ENCODE measurements at places on chromosomes 3 and 15. TPM values are rescaled to one million over a fixed set of nuclear protein-coding genes. Genes with fewer than 3 reads are reported as not detected.
A peak's percentile ranks its signal among the peaks of the same experiment; 100 is the strongest.

Gene AMIGO3
- 0.23 TPM for total RNA-seq

Gene SORD
- 12.1 TPM for total RNA-seq

Gene DCBLD2
- total RNA-seq, result 5.2 TPM

Gene RARRES1
- 5.0 TPM for total RNA-seq

Gene ETV5
- total RNA-seq, result 57.4 TPM

Gene CISH
- 23.6 TPM for total RNA-seq

DNA sequence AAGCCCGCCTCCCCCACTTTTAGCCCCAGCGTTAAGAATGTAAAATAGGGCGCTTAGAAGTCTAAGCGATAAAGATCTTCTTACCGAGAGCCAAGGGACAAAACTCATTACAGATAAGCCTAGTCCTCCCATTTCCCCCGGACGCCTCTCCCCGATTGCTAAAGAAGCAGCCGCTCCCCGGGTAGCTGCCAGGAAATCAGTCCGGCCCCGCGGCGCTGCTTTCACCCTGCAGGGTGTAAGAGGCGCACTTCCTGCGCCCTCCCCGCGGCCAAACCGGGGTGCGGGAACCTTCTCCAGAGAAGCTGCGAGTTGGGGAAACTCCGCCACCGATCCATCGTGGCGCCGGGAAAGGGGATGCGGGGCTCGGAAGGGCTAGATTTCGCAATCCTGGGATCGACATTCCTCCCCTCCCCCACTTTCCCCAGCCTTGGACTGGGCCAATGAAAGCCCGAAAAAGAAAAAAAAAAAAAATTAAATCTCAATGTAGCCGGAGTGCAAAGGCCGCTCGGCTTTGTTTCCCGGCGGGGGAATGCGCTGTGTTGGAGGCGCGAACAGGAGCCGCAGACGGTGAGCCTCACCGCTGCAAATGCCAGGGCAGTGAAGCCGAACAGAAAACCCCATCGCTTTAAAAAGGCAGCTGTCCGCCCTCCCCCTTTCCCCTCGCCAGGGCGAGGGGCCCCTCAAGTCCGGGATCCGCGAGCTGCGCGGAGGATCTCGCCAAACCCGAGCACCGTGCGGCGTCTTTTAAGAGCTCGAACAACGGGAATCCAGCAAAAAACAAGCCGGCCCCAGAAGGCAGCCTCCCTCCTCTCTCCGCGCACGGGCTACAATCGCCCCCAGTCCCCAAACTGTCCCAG lies 626 bp upstream of the PTPRG start:
- DNase-seq, result peak; percentile 83

DNA sequence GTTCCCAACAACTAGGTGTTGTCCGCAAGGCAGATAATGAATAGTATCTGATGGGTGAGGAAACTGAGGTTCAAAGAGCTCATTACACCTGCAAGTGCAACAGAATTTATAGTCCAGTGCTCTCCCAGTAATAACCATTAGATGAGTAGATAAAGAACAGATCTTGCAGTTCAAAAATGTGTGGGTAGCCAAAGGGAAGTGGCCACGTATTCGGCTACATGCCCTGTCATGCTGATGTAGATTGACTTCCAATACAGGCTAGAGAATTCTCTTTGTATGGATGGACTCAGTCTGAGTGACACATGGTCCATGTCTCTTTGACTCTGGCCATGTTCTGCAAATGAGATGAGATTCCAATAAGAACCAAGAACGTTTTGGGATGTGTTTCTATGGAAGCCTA lies 187.9 kb upstream of the LPP start:
- DNase-seq, result no peak

GRCh38 chr3:106962993-106963392 lies 414.2 kb upstream of the CCDC54 start:
- no peak for DNase-seq

DNA sequence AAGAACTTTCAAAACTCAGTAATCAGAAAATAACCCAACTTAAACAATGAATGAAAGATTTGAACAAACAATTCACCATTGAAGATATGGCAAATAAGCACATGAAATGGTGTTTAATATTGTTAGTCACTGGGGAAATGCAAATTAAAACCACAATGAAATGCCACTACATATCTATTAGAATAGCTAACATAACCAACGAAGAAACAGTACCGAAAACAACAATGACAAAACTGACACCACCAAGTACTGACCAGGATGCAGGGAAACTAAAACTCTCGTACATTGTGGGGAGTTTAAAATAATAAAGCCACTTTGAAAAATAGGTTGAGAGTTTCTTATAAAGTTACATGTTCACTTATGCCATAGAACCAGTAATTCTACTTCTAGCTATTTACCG lies 69.1 kb downstream of the KBTBD8 start:
- no peak for DNase-seq

DNA sequence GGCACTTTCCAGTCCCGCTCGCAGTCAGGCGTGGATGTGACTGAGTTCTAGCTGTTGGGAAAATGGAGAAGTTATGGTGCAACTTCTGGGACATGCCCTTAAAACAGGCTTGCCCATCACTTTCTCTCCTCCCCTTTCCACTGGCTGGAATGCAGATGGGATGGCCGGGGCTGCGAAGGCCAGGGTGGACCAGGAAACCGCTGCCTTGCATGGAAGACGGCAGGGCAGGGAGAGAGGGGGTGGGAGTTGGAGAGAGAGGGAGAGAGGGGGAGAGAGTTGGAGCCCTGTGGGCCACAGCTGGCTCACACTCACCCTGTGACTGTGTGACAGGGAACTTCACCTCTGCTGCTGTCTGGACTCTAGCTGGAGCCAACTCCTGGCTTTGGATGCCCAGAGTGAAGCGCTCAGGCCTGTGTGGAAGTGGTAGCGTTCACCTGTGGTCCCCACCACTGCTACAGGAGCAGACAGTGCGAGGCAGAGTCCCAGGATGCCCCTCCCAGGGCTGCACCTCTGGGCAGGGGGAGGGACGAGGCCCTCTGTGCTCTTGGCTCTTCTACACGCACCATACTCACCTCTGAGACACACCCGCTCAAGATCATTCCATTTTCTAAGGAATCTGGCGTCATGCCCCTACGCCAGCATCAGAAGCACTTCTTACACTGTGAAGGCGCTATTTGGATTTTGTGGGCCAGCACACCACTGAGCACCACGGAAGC lies 36.6 kb downstream of the KLHL25 start:
- DNase-seq, result peak; percentile 40

- no peak for DNase-seq
These were observed 967.7 kb downstream of the AGBL1 start for GRCh38 chr15:87047203-87047965.

GRCh38 chr15:78658823-78659222 lies 17.8 kb upstream of the CHRNB4 start:
- DNase-seq, result no peak

- DNase-seq, result no peak
These were observed 28.9 kb upstream of the LSAMP start for GRCh38 chr3:116474032-116474780.

GRCh38 chr15:101022306-101022705 lies 103.1 kb downstream of the LRRK1 start:
- peak; percentile 29 for DNase-seq

DNA sequence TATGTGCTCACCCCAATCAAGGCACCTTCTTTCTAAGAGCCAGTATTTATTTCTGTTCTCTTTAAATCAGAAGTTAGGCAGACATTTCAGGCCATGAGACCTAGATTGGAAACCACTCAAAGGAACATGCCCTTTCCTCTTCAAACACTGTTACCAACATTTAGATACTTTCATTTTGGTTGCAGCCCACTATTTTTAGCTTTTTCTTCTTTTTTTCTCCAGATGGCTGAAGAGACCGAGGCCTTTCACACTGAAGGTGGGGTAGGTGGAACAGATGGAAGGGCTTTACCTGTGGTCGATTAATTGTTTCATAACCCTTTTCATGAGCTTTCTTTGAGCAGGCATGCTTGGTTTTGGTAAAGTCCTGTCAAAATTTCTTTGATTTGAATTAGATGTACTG lies 10.9 kb upstream of the LZTFL1 start:
- no peak for DNase-seq

DNA sequence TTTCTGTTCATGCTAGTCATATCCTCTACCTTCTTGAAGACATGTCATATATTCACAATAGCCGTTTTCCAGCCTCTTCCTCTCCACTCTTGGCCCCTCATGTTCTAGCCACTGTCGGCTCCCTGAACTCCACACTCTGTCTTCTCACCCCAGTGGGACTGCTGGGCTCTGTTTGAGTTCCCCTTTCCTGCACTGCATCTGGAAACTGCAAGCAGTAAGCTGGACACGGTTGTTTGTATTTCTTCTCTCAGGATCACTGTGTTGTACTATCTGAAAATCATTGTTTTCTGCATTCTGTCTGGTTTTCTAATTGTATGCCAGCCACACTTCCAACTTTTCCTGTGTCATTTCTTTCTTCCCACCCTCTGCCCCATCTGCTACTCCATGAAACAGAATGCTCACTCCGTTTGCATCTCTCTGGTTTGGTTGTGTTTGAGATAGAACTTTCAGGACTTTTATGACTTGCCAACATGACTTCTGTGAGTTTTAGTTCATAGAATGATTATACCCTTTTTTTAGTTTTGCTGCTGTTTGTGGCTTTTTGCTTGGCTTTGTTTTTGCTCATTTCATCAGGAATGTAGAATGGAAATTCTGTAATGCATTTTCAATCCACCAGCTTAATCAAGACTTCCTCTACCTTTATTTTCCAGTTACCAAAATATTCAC lies 192.3 kb downstream of the PLCL2 start:
- no peak for DNase-seq

DNA sequence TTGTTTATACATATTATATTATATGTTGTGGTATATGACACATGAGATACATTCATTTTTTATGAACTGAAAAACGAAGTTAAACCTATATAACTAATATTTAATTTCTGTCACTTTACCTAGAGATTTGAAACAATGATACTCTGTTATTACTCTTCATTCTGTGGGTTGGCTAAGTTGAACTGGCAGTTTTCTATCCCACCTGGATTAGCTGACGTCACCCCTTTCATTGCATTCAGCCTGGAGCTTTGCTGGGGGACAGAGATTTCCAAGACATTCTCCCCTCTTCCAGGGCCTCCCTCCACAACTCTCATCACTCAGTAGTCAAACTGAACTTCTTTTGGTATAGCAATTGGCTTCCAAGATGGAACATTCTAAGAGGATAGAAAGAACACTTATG lies 309.2 kb upstream of the SATB1 start:
- DNase-seq, result no peak

- no peak for DNase-seq
These were observed 36.3 kb downstream of the SERPINI2 start for GRCh38 chr3:167437428-167438139.

DNA sequence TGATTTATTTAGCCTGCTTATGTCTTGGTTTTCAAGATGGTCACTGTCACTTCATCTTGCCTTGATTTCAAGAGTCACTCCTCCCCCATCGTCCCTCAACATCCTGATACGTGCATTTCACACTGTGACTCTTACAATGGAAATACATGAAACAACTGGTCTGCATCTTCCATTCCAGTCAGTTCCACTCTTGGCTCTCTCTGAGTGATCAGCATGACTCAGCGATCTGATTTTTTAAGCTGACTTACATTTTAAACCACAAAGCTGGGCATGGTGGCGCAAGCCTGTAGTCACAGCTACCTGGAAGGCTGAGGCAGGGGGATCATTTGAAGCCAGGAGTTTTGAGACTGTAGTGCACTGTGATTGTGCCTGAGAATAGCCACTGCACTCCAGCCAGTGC lies 271.2 kb upstream of the ROPN1 start:
- DNase-seq, result no peak

- DNase-seq, result no peak
These were observed 1.9 kb upstream of the TRA2B start for GRCh38 chr3:185939721-185940120.

DNA sequence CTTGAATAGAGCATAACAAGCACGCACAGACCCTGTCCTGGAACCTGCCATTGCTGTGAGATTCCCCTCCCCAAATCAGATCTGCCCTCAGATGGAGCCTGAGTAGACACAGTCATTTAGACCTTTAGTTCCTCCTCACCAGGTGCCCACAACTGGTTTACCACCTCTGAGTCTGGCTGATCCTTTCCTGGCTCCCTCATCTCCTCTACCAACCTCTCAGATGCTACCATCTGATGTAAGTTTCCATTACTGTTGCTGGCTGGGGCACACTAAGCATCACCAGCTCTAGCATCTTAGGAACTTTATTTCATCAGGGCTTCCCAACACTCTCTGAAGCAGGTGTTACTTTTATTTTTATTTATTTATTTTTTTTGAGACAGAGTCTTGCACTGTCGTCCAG lies 288.3 kb downstream of the TLE3 start:
- DNase-seq, result no peak

GRCh38 chr15:85412956-85413854 lies 32.8 kb downstream of the AKAP13 start:
- peak; percentile 88 for DNase-seq

DNA sequence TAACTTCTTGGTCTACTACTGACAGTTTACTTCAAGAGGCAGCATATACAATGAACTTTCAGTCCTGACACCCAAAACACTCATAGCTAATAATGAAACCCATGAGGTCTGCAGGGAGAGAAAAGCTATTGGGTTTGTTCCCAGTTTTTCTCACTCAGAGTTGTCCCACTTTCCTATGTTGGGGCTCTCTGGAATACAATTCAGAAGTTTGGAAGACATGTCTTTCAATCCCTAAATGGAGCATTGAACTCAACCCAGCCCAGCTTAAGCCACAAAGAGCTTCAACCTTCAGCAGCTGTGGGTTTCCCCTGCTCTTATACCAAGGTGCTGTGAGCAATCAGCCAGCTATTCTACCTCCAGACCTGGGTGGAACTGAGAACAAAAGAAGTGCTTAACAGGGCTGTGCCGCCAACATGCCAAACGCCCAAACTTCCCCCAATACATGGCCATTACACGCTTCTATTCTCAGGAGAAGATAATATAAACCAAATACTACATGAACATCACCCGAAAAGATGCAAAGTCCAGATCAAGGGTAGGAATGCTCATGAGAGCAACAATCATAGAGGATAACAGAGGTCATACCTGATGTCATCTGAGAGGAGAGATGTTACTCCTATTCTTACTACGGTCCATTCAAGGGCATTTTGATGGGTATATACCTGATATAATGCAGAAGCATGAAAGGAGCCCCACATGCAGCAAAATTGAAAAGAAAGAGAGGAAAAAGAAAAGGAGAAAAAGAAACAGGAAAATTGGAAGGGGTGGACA lies 131.2 kb upstream of the TGFBR2 start:
- no peak for DNase-seq

- no peak for DNase-seq
These were observed 141.0 kb upstream of the RASGRP1 start for GRCh38 chr15:38705436-38706219.

DNA sequence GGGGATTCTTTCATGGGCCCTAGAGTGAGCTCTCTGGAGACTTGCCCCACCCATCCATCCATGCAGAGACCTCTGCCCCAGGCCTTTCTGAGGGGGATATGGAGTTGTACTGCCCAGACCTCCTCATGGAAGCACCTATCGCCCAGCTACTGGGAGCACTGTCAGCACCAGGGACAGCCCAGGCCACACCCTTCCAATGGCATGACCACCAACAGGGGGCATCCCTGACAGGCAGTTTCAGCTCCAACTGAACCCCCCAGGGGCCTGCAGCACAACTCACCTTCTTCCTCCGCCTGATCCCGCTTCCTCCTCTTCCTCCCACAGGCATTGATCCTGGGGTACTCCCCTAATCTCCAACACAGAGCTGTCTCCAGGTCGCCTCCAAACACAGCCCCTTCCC lies 21.8 kb downstream of the MRPS11 start:
- DNase-seq, result no peak

GRCh38 chr3:115630850-115631249 lies 7.5 kb downstream of the GAP43 start:
- DNase-seq, result no peak

Data from spleen (tissue), 13 donors.